ENCODE measurements at places on chromosomes 1 and 21.
A peak's percentile ranks its signal among the peaks of the same experiment; 100 is the strongest.

DNA sequence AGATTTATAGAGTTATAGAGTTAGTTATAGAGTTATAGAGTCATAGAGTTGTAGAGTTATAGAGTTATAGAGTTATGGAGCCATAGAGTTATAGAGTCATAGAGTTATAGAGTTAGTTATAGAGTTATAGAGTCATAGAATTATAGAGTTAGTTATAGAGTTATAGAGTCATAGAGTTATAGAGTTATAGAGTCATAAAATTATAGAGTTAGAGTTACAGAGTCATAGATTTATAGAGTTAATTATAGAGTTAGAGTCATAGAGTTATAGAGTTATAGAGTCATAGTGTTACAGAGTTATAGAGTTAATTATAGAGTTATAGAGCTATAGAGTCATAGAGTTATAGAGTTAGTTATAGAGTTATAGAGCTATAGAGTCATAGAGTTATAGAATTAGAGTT lies 32.1 kb downstream of the UBASH3A start:
- no peak for DNase-seq

GRCh38 chr1:117585086-117585485 lies 20.8 kb upstream of the TENT5C start:
- DNase-seq, result no peak

- no peak for DNase-seq
Observed at GRCh38 chr1:116191294-116191693, 80.1 kb downstream of the MAB21L3 start.

DNA sequence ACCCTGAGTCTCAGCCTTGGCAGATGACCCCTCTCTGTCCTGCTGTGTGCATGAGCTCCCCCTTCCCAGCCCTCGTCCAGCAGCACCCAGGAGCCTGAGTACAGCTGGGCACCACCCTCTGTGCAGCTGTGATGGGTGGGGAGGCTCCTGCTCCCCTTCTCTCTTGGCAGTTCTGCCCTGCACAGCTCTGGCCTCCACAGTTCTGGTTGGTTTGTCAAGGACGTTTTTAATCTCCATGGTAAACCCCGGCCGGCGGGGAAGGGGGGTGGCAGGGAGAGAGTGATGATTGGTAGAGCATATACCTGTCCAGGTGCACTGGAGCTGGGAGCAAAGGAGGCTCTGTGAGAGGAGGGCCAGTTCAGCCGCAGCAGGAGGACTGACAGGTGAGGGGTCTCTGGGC lies at the start of gene CLCNKA:
CLCNKA (plus strand) TSS at position 356 of the 400 bp plus-strand sequence. CDS start 584 bp downstream, outside the sequence.
- no peak for DNase-seq

GRCh38 chr1:57506941-57507340 lies 83.1 kb upstream of the DAB1 start:
- DNase-seq, result no peak

DNA sequence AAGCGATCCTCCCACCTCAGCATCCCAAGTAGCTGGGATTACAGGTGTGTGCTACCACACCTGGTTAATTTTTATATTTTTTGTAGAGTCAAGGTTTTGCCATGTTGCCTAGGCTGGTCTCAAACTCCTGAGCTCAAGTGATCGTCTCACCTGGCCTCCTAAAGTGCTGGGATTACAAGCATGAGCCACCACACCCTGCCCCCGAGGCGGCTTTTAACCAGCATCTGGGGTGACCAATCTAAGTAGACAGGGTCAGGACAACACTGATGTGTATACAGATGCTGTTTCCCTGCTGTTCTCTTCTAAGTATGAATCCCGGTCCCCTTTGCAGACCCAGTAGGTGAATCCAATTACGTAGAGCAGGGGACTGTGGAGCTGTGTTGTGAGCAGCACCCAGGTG lies 23.9 kb downstream of the THAP3 start:
- no peak for DNase-seq

DNA sequence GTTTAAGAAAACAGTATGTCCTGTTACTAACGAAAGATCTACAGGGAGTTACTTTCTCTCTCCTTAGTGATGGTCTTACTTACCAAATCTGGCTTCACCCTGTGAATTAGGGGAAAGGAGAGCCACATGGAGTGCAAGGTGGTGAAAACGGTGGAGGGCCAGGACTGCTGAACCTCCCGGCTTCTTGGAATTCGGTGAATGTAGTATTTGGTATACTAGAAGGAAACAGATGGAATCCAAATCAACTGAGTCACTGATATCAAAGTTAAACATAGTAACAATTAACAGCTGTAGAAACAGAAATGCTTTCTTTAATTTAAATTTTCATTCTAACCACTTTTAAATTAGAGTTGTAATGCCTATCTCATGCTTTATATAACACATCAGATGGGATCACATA lies 45.7 kb downstream of the ALG14 start:
- no peak for DNase-seq

DNA sequence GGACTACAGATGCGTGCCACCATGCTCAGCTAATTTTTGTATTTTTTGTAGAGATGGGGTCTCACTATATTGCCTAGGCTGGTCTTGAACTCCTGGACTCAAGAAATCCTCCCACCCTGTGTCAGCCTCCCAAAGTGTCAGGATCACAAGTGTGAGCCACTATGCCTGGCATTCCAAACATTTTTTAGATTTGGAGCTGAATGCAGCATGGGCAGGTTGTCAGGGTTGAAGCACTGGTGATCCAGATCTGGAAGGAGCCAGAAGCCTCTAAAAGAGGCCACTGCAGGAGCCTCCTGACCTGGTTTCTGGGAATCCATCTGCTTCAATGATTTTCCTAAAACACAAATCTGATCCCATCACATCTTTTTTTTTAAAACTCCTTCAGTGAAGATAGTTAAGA lies 1.8 kb upstream of the CTPS1 start:
- DNase-seq, result no peak

- no peak for DNase-seq
Observed at GRCh38 chr1:28928314-28928941, 14.1 kb downstream of the EPB41 start.

DNA sequence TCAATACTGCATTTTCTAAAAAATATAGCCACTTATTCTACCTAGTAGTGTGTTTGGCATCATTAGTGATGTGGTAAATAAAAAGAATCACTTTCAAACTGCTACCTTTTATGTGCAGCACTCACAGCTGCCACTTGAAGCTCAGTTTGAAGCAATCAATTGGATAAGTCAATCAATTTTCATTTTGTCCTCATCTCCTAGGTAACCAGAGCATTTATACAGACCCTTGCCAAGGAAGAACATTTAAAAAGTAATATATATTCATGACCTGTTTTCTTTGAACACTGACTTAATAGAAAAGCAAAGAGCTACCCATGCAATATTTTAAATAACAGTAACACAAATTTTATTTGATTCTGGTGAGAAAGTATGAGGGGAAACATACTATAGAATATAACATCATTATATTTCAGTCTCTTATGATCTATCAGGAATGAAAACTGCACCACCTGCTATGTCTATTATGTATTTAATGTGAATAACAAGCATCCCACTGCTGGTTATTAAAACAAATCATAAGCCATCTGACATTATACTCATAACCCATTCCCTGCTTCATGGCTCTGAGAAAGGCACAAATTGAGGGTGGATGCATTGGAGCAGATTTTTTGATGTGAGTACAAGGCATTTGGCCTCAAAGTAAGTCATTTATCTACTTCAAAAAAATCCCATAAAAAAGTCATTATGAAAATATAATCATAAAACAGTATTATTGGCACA lies 168.4 kb upstream of the C21orf91 start:
- no peak for DNase-seq

GRCh38 chr21:46474382-46474781 lies 15.7 kb downstream of the DIP2A start:
- no peak for DNase-seq

DNA sequence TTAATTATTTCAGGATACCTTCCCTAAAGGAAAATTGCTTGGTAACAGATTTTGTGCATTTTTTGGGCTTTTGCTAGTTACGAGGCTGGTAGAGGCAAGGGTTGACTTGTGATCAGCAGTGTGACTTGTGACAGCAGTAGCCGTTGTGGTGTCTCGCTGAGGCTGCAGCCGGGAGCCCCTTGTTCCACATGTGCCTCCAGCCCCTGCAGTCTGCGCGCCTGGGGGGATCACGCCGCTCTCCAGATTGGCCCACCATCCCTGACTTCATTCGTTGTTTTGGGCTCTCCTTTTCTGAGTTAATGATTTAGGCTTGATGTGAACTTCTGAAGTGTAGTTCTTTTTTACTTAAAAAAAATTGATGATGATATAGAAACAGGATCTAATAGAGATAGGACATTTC lies 41.5 kb downstream of the TRAPPC10 start:
- no peak for DNase-seq

DNA sequence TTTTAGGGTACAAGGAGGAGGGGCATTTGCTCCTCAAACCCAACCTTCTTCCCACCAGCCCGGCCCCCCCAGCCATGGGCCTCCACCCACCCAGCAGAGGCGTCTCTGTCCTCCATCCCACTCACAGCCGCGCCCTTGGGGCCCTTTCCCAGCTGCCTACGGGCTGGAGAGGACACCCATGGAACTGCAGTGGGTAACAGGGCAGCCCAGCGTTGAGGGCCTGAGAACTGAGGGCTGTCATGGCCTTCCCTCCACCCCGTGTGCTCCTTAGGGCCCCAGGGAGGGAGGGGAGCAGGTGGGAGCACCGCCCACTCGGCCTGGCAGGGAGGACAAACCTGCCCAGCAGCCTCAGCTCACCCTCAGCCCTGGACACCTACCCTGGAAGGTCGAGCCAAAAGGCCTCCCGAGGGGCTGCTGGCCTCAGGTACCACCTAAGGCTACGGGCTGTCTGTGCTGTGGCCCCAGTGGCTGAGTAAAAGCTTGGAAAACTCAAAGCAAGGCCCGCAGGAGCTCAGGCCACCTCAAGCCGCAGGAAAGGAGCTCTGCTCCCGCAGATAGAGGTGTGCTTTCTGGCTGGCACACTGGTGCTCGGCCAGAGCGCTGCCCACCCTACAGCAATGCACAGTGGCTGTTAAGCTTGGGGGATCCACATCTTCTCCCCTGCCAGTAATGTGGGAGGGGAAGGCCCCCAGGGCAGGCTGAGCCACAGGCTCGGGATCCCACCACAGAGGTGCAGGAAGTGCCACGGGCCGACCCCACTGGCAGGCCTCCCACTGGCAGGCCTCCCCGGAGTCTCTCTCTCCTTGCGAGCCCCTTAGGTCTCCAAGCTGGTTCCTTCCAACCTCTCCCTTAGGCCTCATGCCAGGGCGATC lies 2.2 kb upstream of the ARHGEF16 start:
- DNase-seq, result no peak

GRCh38 chr21:35399002-35399530 lies 350.0 kb upstream of the RUNX1 start:
- DNase-seq, result no peak

DNA sequence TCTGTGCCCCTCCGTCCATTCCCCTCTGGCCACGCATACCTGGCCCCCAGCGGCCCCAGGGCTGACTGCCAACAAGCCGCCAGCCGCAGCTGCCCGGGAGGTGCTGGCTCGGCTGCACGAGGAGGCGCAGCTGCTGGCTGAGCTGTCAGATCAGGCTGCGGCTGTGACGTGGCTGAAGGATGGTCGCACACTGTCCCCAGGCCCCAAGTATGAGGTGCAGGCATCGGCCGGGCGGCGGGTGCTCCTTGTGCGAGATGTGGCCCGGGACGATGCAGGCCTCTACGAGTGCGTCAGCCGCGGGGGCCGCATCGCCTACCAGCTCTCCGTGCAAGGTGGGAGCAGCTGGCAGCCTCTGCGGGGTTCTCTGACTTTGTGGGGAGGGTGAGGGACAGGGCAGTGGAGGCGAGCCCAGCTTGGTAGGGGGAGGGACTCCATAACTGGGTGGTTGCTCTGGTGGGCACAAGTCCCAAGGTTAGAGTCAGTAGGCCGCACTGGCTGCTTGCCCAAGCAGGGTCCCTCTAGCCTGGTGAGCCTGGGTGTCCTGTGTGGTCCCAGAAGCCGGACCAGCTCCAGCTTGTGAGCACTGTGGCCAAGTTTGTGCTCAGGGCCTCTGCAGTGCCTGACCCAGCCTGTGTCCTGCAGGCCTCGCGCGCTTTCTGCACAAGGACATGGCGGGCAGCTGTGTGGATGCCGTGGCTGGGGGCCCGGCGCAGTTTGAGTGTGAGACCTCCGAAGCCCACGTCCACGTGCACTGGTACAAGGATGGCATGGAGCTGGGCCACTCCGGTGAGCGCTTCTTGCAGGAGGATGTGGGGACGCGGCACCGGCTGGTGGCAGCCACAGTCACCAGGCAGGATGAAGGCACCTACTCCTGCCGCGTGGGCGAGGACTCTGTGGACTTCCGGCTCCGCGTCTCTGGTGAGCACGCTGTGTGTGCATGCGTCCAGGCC lies 8.8 kb downstream of the OBSCN start:
- DNase-seq, result peak; percentile 65

- DNase-seq, result no peak
Observed at GRCh38 chr1:56321150-56321490, 258.2 kb downstream of the PLPP3 start.

DNA sequence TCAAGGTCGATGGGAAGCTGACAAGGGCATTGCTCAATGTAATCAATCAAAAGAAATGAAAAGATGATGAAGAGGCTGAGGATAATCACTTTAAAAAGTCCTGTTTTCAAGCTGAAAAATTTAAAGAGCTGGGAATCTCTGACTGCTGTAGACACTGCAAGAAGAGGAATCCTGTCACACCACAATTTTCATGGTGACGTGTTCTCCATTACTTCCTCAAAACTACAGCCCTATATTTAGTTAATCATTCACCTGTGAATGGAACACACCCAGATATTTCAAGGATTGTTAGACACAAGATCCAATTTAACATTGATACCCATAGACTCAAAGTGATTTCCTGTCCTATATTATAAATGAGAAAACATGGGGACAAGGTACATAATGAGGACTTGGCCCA lies 1048.3 kb downstream of the AMY1C start:
- DNase-seq, result no peak

GRCh38 chr1:246198115-246198816 lies 308.8 kb downstream of the SMYD3 start:
- DNase-seq, result no peak

DNA sequence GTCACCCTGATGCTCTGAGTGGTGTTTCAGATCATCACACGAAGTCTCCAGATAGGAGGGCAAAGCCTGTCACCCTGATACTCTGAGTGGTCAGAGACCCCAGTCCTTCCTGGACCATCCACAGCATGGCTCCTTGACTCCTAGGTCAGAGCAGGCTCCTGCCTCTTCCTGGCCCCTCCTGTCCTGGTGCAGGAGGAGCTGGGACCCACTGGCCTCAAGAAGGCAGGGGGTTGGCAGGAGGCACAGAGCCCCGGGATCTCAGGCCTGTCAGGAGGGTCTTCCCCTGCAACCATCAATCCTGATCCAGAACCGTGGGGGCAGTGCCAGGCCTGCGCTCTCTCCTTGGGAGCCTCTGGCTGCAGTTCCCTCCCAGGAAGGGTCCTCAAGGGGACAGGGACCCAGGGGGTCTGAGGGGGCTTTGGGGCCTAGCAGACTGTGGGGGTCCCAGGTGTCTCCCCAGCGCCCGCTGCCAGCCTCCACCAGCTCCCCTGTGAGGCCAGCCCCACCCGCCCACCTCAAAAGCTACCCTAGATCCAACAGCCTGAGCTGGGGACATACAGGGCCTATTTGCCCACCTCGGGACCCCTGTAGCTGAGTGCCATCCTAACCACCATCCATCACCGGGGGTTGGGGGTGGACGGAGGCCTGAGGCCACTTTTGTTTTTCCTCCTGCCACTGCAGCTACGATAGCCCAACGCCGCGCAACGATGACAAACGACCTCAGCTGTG lies 27.5 kb downstream of the COL6A1 start:
- no peak for DNase-seq
